NCI-H1436 treated with DMSO at 0.1 percent for 48 hours (cell line): ENCODE measurements at places on chromosomes 12 and 14.

- DNase-seq: no peak
Measured at GRCh38 chr14:29222671-29223268, 456.2 kb downstream of the FOXG1 start.

GRCh38 chr12:123444092-123445026 lies 7.9 kb upstream of the RILPL2 start:
- no peak for DNase-seq

DNA sequence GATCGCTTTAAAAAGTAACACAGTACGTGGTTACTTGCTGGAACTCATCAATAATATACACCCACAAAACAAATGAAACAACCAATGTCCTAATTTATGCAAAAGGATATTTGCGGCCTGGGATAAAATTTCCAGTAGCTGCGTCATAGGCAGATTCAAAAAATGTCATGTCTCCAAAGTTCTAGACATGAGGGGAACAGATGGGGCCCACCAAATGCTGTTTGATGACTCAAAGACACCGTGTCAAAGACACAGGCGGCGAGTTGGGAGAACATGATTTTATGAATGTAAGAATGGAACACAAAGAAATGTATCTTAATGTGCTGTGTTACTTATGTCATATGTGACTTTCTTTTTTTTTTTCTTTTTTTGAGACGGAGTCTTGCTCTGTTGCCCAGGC lies 34.3 kb upstream of the NCOR2 start:
- DNase-seq: no peak

- no peak for DNase-seq
Measured at GRCh38 chr12:108856428-108857157, 790 bp downstream of the SSH1 start.

GRCh38 chr12:95740751-95741150 lies 49.8 kb downstream of the NTN4 start:
- DNase-seq: no peak
